NCI-H1930 (cell line): ENCODE measurements at places on chromosomes 1 and 21.

GRCh38 chr1:91651661-91652071 is 151.0 kb downstream of the CDC7 start:
- DNase-seq, result no peak

- no peak for DNase-seq
Measured at GRCh38 chr1:103266036-103266435, 157.7 kb upstream of the COL11A1 start.

- DNase-seq, result no peak
Measured at GRCh38 chr21:14273736-14274538, 58.0 kb downstream of the RBM11 start.

- no peak for DNase-seq
Measured at GRCh38 chr1:116401646-116402176, 28.7 kb downstream of the ATP1A1 start.

GRCh38 chr1:176754676-176755075 is 291.7 kb downstream of the PAPPA2 start:
- DNase-seq, result no peak

DNA sequence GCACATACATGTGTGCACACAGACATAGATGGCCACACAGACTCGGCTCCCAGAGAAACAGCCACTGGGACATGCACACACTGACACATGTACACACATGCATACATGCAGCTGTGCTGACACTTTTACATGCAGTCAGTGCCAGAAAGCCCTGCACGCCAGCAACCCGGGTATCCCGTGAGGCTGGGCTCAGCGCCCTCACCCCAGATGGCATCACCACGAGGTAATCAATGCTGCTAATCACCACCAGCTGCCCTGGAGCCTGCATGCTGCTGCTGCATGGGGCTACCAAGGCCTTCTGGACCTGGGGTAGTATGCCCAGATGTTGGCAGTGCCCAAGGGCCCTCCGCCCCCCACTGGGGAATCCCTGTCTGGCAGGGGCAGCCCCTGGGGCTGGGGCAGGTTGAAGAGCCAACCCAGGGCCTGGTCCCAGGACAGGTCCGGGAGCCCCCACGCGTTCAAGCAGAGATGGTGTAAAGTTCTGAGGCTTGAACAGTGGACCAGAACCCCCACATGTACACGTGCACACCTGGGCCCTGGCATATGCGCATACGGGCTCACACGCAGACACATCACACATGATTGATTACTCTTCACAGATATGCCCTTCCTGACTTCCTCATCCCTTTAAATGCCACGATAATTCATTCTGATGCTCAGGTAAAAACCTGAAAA is 2.7 kb upstream of the COL16A1 start:
- DNase-seq, result no peak

GRCh38 chr1:214440219-214440965 is 111.0 kb downstream of the PTPN14 start:
- no peak for DNase-seq

DNA sequence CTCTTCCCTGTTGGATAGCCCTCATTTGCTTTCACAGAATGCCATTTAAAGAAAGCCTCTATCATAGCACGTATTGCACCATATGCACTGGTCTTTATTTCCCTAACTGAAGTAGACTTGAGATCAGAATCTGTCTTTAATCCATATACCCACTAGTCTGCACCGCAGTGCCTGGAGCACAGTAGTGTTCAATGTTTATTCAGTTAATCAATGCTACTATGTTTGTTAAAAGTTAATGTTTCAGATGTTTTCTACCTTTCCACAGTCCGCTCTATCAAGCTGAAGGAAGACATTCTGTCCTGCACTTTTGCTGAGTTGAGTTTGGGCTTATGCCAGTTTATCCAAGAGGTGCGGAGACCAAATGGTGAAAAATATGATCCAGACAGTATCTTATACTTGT is 139.2 kb downstream of the ZMYM4 start:
- no peak for DNase-seq

DNA sequence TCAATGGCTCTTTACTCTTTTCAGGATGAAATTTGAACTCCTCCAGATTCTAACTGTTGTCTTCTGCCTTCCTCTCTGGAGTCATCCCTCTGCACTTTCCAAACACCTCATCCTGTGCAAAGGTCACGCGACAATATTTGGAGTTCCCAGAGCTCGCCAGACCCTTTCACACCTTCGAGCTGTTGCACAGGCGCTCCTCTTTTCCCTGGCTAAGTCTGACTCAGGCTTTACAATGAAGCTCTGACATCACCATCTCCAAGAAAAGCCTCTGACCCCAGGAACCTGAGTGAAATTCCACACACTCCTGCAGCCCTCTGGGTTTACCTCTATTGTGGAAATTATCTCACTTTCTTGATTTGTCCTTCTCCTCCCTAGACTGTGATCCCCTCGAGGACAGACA is 270.3 kb downstream of the RGS7 start:
- no peak for DNase-seq

DNA sequence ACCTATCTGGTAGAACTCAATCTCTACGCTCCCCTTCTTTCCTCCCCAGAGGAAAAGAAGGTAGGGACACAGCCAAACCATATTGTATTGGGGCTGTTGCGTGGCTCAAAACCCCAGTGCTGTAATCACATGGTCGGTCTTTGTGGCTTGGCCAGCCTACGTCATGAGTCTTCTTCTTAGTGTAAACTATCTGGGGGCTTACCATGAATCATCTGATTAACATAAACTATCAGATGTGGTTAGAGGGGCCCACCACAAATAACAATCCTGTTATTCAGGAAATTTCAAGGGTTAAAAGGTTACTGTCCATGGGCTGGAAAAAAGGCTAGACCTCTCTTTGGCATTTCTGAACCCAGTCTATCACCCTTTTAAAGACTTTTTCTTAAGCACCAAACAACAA is 49.5 kb upstream of the GPR52 start:
- no peak for DNase-seq

DNA sequence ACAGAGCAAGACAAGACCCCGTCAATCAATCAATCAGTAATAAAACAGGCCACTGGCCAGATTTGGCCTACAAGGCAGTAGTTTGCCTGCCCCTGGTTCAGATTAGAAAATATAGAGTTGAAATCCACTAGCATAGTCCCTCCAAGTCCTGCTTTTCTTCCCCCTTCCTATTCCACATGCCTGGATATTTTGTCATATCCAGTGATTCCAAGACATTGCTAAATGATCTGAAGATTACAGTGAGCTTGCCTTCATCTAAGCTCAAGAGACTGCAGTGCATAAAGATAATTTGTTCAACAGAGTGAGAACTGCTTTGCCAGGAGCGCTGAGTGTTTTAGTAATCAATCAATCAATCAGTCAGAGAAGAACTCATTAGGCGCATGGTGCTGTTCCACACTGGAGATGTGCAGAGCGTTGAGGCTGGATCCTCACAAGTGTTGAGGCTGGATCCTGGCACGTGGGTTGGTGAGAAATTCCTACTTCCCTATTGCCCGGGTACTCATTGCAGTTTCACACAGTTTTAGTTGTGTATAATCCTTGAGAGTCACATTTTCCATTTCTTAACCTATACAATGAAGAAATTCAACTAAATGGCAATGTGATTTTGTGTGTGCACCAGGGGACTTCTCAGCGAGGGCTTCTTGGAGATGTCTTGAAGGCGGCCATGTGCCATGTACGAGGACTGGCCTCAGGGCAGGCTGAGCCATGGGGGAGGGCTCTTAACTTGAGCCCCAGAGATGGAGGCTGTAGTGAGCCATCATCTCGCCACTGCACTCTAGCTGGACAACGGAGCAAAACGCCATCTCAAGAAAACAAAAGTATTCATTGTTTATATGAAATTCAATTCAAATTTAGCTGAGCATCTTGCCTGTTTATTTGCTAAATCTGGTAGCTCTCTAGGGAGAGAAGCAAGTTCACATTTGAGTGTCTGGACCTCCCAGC is 76.3 kb downstream of the TOMM20 start:
- no peak for DNase-seq

DNA sequence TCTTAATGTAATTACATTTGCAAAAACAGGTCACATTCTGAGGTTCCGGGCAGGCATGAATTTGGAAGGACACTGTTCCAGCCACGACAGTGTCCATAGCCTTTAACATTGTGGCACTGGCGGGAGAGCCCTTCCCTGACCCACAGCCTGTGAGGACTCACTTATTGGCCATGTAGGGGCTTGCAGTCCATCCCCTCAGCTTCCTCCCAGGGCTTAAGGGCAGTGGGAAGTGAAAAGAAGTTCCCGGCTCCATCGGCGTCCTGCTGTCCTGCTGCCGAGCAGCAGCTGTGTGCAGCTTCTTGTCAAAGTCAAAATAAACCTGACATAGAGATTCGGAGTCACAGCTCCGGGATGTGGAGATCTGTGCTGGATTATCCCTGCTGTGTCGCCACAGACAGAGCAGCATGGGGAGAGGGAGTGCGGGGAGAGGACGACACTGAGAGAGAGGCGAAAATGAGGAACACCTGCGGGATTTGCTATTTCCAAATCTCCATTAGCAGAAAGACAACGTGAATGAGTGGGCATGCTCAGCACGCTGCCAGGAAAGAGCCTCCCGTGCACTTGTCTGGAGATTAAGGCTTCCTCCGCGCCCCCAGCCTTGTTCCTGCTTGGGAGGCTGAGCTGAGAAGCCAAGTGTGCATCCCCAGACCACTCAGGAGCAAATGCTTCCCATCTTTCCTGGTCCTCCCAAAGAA is 260.3 kb downstream of the ASTN1 start:
- no peak for DNase-seq

GRCh38 chr1:43129426-43129825 is 42.7 kb downstream of the EBNA1BP2 start:
- DNase-seq, result no peak

GRCh38 chr1:43947874-43948437 is 1.2 kb downstream of the IPO13 start:
- DNase-seq, result no peak

- DNase-seq, result no peak
Measured at GRCh38 chr21:32212116-32212515, 66.7 kb downstream of the MIS18A start.

DNA sequence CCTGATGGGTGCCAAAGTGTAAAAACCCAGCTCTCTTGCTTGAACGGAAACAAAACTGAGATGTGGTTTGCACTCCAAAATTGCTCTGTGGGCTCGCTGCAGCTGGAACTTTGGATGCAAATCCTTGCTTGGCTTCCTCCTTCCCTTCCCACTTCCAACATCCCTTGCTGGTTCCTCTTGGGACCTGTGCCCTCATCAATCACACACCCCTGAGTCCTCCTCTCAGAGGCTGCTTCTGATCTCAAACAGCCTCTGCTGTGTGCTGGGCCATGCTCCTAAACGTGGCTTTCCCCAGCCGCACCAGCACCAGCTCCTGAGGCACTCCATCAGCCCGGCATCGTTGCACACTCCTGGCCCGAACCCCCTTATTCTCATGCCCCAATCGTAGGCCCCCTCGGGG is 124.3 kb upstream of the RAB4A start:
- DNase-seq, result no peak

- DNase-seq, result no peak
Measured at GRCh38 chr1:110309767-110310166, 29.4 kb upstream of the RBM15 start.

- no peak for DNase-seq
Measured at GRCh38 chr1:185480545-185480944, 163.5 kb upstream of the IVNS1ABP start.

- no peak for DNase-seq
Measured at GRCh38 chr1:5349526-5349925, 642.7 kb downstream of the NPHP4 start.

- no peak for DNase-seq
Measured at GRCh38 chr1:176926330-176927086, 238.0 kb downstream of the ASTN1 start.

DNA sequence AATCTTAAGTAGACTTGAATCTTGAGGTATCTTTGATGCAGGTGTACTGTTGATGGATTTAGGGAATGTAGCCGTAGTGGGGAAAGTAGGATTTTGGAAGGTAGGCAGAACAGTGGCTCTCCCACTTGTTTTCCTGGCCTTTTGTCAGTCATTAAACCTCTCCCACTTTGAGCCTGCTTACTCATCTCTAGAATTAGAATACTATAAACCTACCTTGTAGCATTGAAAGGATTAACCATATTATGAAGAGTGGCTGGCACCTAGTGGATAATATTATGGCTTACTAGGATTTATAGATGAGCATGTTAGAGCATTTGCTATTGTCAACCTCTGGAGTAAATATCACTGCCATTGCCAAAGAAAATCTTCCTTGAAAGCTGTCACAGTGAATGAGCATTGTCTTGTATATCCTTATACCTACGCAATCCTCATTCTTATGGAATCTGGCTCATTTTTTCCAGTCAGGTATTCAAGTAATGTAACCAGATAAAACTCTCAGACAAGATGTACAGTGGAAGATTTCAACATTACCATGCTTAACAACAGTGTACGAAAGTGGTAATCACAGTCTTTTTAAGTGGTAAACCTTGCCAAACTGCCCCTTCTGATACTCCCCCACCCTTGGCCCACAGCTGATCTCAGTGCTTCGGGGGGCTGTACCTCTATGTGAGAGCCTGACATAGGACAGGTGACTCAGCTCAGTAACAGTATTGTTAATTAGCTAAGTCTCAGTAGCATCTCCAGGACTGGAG is 44.4 kb downstream of the SH3GLB1 start:
- no peak for DNase-seq

DNA sequence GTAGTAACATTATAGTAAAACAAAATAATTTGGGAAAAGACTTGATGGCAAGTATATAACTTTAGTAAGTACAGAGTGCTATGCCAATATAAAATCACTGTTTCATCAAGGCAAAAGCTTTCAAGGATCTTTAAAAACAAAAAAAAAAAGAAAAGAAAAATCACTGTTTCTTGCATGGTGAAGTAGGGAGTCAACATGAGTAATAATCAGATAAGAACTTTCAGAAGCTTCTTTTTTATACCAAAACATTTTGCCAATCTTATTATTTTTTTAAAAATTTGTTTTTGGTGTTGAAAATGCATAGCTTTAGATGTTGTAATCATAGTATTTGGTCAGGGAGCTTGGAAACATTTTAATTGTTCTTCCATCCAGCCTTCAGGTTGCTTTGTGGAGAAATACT is 37.2 kb downstream of the CAMSAP2 start:
- DNase-seq, result no peak

DNA sequence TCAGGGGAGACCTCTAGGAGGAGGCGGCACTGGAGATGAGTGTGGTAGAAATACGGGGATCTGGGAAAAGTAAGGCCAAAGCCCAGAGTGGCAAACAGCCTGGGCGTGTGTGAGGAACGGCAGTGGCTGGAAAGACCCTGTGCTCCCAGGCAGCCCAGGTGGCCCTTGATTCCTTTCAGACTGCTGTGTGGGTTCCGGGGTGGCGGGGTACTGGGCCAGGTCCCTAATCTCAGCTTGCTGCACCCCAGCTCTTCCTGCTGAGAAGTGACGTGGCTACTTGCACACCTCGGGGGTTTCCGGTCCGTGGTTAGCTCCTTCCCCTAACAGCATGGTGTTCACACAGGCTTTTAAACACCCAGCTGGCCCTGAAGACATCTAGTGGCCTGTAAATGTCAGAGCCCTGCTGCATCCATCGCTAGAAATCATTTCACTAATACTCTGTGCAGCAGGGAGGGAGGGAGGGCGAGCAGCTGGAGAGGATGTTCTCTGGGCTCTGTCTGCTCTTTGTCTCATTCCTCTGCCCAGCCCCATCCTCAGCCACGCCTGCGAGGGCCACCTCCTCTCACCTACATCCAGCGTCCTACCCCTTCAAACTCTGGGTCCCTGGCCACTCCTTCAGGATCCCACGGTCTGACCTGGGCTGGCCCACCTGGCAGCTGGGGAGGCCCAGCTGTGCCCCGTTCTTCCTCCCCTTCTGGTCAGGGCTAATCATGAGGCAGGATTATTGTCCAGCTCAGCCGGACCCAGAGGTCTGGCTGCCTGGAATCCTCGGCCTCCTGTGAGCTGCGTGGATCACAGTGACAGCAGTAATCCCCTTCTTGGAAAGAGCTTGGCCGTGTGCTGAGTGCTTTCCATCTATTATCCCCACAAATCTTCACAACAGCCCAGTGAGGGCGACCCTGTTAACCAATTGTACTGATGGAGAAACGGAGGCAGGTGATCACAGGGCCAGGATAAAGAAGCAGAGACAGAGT is 7.2 kb downstream of the ZDHHC18 start:
- no peak for DNase-seq
